ENCODE measurements at places on chromosomes 2 and 18. TPM values are rescaled to one million over a fixed set of nuclear protein-coding genes. Genes with fewer than 3 reads are reported as not detected.

DNA sequence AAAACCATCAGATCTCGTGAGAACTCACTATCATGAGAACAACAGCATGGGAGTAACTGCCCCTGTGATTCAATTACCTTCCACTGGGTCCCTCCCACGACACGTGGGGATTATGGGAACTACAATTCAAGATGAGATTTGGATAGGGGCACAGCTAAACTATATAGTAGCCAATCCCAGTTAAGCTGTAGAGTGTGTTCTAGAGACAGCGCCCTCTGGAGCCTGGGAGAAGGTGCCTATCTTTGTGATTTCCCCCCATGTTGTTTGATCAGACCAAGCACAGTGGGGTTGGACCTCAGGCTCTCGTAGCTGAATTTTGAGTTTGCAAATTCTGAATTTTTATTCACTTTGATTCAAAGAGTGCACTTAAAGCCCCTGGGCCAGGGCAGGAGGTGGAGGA is 108.2 kb upstream of the TWIST2 start:
- DNase-seq: no peak

Gene GCG
- total RNA-seq: not detected

DNA sequence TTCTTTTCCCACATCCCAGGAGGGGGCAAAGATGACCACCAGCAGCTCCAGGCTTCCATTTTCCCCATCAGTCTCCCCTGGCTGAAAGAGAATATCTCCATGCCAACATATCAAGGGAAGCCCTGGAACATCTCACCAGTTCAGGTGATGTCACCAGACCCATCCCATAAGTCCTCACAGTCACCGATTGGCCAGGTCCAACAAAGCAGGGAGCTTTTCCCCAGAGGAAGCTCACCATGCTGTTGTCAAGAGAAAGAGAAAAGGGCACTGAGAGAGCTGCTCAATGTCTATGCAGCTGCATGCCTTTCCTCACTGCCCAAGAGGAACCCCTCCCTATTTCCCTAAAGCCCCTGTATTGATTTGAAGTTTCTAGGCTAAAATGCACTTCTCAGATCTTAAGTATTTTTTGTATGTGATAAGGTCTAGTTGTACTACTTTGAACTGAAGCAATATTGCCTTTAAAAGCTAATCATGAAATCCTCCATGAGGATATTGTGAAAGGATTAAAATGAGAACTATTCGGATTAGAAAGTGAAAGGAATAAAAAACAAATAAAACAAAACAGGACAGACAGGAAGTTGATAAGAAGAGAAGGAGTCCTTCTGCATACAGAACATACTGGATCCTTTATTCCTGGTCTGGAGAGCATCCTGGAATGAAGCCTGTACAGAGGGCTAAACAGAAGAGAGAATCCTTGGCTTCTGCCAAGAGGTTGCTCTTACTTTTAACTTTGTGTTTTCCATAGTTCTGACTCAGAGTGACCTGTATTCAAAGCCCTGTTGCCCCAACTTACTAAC is 45.2 kb upstream of the CTIF start:
- DNase-seq: no peak

- no peak for DNase-seq
These were observed 25.0 kb downstream of the FN1 start for GRCh38 chr2:215410932-215411285.

Gene ZC3H8
- total RNA-seq: 81.6 TPM

- no peak for DNase-seq
These were observed 53.3 kb upstream of the AP1S3 start for GRCh38 chr2:223890721-223891120.

- DNase-seq: no peak
These were observed 15.4 kb downstream of the ZBTB7C start for GRCh38 chr18:48393776-48394175.

GRCh38 chr2:7604456-7604855 is 687.2 kb downstream of the RNF144A start:
- no peak for DNase-seq

Gene NEB
- 1.7 TPM for total RNA-seq

- no peak for DNase-seq
These were observed 26.6 kb downstream of the MYL1 start for GRCh38 chr2:210288408-210288807.

Gene PARD6G
- total RNA-seq: 10.2 TPM

Gene FSIP2
- total RNA-seq: 1.2 TPM

Gene DQX1
- not detected for total RNA-seq

DNA sequence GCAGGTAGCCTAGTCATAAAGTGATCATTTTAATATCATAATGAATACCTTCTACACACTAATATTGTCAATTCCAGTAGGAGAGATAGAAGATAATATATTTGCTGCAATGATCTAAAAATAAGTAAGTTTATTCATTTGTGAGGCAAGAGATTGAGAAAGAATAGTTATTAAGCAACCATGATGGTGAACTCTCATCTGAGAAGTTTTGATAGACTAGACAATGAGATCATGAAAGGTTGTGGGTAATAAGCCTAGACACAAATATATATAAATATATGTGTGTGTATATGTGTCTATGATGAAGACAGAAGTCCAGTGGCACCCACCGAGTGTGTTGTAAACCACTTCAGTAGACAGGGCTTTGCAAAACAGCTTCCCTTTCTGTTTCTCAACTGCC is 181.0 kb upstream of the CHST9 start:
- DNase-seq: no peak

Gene CHRND
- not detected for total RNA-seq

Gene SMCHD1
- total RNA-seq: 96.5 TPM

GRCh38 chr2:27954221-27954673 is 63.7 kb downstream of the BABAM2 start:
- no peak for DNase-seq

Gene PTPN2
- 29.4 TPM for total RNA-seq

All from tibial nerve (tissue), 4 donors.